ENCODE measurements at places on chromosomes 2 and 18.
A peak's percentile ranks its signal among the peaks of the same experiment; 100 is the strongest.

DNA sequence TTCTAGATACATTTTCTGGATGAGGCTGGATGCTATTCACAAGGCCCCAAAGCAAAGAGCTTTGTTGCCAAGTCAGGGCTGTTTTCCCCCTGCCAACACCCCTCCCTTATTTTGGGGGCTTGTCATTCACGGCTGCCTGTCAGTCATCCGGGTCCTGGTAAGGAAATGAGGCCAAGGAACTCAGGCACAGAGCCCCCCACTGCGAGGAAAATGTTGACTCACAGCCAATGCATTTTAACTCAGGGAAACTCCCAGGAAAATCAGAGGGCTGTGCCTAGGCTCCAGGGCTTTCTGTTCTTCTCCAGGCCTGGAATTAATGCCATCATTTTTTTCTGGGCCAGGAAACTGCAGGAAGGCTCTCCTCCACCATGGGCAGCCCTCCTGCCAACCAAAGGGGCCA is 241.1 kb downstream of the SMAD2 start:
- DNase-seq, result no peak
- no peak overlapping the region for H3K4me3 ChIP-seq
- no peaks in the 10 kb centered on the region for H3K27me3 ChIP-seq
- no peaks in the 10 kb centered on the region for H3K36me3 ChIP-seq
- H3K4me1 ChIP-seq, result no peaks in the 10 kb centered on the region
- no peak overlapping the region for H3K27ac ChIP-seq

- H3K27ac ChIP-seq, result no peak overlapping the region
- no peak overlapping the region for H3K4me3 ChIP-seq
- DNase-seq, result no peak
- peaks cover 32% of the 10 kb centered on the region for H3K27me3 ChIP-seq
Observed at GRCh38 chr2:36362291-36362690, 6.7 kb downstream of the CRIM1 start.

- peaks cover 38% of the 10 kb centered on the region for H3K27me3 ChIP-seq
- no peak overlapping the region for H3K27ac ChIP-seq
- no peaks in the 10 kb centered on the region for H3K36me3 ChIP-seq
- H3K4me1 ChIP-seq, result peaks cover 13% of the 10 kb centered on the region
Observed at GRCh38 chr2:101386599-101387150, 628 bp downstream of the CREG2 start.

GRCh38 chr2:24046599-24046929 is 627 bp downstream of the WDCP start:
- no peak overlapping the region for H3K27ac ChIP-seq
- peaks cover 21% of the 10 kb centered on the region for H3K27me3 ChIP-seq
- peaks cover 30% of the 10 kb centered on the region for H3K4me1 ChIP-seq
- H3K4me3 ChIP-seq, result peak overlapping the region; percentile 83

DNA sequence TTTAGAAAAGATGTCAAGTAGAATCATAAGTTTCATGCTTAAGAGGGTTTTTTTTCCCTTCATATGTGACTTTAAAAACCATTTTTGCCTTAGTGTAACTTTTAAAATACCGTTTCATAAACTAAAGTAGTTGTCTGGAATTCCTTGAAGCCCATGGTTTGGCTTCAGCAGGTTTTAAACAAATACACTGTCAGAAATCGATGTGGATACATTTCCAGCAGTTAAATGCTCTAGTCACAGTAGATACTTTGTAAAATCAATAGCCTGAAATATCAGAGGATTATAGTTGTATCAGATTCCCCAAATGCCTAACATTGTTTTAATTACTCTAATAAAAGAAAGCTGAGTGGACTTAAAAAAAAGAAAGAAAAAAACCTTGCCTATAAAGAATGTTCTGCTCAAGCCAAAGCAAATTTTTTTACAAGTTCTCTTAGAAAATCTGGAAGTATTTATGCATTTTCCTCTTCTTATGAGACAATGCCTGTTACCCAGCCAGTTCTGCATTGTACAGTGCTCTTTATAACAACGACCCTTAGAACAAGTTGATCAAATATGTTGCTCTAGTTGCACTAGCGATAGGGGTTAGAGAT is 260.5 kb downstream of the LTBP1 start:
- no peak overlapping the region for H3K27ac ChIP-seq
- no peak overlapping the region for H3K4me3 ChIP-seq
- no peaks in the 10 kb centered on the region for H3K4me1 ChIP-seq
- no peaks in the 10 kb centered on the region for H3K36me3 ChIP-seq
- DNase-seq, result no peak
- H3K27me3 ChIP-seq, result no peaks in the 10 kb centered on the region

GRCh38 chr2:239267288-239267951 is 133.4 kb downstream of the HDAC4 start:
- DNase-seq, result peak; percentile 91
- no peaks in the 10 kb centered on the region for H3K27me3 ChIP-seq
- peak overlapping the region; percentile 68 for H3K4me3 ChIP-seq
- no peaks in the 10 kb centered on the region for H3K36me3 ChIP-seq
- peak overlapping the region; percentile 83 for H3K27ac ChIP-seq

GRCh38 chr2:152537081-152537651 is 180.1 kb downstream of the PRPF40A start:
- H3K4me1 ChIP-seq, result no peaks in the 10 kb centered on the region
- H3K4me3 ChIP-seq, result no peak overlapping the region
- peaks cover 8% of the 10 kb centered on the region for H3K27me3 ChIP-seq
- H3K36me3 ChIP-seq, result no peaks in the 10 kb centered on the region
